Mammary epithelial cell (primary cell): ENCODE measurements at places on chromosomes 5 and 9.

GRCh38 chr5:171599411-171599810, 180.0 kb downstream of the FGF18 start:
- DNase-seq: no peak

DNA sequence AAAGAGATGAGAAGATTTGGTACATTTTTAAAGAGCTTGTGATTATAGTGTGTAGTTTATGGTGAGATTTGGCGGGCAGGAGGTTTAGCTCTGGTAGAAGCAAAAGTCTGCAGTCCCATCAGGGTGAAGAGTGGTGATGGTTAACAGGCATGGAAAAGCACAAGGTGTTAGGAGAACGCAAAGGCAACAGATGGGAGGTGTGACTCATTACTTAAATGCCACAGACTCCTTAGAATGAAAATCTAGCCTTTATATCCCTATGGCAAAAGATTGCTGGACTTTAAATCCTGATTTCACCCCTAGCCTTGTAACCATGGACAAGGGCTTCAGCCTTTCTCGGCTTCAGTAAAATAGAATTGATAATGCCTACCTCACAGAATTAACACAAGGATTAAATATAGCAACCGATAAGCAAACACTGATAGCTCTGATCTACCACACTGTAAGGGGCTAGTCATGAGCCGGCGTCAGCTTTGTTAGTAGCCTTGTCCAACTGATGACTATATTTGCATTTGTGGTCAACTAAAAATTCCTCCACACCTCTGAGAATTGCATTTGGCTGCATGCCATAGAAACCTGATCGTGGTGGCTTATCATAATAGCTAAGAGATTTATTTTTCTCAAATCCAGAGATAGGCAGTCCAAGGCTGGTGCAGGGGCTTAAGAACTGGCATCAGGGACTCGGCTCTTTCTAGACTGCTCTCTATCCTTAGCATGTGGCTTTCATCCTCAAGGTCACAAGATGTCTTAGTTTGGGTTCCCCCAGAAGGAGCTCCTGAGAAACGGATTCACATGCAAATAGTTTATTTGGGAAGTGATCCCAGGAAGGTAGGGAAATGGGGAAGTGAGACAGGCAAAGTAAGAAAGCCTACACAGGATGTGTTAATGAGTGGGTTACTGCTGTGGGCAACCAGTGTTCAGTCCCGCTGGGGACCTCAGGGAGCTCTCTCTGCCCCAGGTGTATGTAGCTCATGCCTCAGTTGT, 19.6 kb downstream of the MFAP3 start:
- no peak for DNase-seq

- peak; percentile 35 for DNase-seq
These were observed 700.2 kb downstream of the IRX1 start for GRCh38 chr5:4295663-4296339.

DNA sequence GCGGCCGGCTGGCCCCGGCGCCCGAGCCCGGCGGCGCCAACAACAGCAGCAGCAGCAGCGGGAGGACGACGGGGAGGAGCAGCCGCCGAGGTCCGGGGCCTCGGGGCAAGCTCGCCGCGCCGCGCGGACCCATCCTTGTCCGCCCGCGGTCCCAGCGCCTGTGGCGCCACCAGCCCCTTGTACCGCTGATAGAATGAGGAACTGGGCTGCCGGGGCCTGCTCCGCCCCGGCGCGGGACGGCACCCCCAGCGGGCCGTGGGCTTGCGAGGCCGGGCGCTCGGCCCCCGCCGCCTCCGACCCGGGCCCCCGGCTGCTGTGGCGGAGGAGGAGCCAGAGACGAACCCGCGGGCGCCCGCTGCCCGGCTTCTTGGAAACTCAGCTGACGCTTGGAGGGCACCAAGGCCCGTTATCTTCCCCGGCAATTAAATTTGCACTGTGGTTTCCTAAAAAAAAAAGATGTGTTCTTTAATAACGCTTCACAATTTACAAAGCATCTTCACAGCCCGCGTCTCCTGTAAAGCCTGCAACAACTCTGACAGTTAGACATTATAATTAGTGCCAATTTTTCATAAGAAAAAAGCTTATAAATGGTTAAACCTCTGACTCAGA, at the start of gene ARSB:
Gene ARSB (minus strand): TSS at position 195 of the 609 bp plus-strand sequence. CDS start 62 bp downstream, at position 133.
- peak; percentile 39 for DNase-seq

GRCh38 chr9:115006660-115007059, 76.3 kb upstream of the TNFSF8 start:
- DNase-seq: peak; percentile 87

DNA sequence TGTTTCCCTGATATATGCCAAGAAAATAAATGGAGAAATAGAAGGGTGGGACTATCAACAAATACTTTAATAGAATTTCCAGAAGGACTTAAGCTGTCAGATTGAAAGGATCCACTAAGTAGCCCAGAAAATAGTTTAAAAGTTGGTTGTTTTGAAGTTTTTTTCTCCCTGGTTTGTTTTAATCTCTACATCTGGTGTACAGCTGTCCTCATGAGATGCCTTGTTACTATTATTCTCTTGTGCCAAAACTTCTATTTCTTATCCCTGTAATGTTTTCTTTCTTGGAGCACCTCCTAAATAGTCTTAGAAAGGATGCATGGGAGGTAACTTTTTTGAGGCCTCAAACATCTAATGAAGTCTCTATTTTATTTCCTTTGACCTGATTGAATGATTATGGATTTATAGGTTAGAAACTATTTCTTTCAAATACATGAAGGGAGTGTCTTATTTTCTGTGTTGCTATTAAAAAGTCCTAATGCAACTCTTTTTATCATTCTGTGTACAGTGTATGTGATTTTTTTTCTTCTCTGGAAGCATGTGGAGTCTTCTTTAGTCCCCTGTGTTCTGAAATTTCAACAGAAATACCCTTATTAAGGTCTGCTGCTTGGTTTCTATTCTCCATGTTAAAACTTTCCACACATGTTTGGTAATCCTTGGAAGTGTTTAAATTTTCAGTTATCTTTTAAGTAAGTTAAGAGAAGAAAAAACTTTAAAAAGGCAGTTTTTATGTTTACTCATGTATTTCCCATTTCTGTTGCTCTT, 140.0 kb upstream of the CDKN2B start:
- no peak for DNase-seq

GRCh38 chr9:70561111-70561510, 146.7 kb upstream of the KLF9 start:
- DNase-seq: no peak

DNA sequence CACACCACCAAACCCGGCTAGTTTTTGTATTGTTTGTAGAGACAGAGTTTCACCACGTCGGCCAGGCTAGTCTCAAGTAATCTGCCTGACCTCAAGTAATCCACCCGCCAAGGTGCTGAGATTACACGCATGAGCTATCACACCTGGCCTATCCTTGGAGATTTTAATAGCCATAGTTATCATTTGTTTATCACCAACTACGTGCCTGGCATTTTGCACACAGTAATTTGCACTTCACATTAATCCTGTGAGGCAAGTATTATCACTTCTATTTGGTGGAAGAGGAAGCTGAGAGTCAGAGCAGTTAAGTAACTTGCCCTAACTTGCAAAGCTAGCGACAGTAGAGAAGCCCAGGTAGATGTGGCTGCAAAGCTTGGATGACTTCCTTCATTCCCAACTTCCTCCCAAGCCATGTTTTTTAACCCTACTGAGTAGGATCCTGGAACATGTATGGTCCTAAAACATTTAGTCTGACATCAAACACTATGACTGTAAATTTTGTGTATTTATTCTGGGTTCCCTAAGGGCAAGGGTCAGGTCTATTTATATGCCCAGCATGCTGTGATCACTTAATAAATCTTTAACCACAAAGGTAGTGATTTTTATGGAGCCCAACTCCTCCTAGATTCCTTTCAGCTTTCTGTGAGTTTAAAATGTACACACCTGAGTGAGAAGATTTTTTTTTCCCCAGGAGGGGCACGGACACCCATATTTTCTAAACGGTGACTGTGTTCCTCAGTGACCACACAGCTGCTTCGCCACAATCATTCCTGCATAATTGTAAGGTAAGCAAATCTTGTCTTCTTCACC, 100.2 kb upstream of the RAI14 start:
- no peak for DNase-seq

- no peak for DNase-seq
These were observed 242.1 kb downstream of the ZNF608 start for GRCh38 chr5:124504081-124504916.

GRCh38 chr5:132485641-132486317, 4.8 kb downstream of the IRF1 start:
- no peak for DNase-seq

DNA sequence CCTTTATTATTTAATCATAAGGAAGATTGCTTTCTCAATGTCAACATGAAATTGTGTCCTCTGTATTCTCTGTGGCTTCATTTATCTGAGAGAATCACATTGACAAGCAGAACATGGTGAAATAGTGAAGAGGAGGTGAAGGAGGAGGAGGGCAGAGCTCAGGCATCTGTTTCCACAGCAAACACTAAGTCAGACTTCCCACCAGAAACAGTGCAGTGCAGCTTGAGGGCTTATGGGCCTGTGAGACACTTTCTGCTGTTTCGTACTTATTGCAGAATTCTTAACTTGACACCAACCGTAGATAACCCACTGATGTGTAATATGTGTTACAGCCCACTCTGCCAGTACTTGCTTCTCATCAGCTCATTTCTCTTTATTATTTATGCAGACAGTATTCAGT, 386.3 kb downstream of the DIRAS2 start:
- DNase-seq: no peak

- no peak for DNase-seq
These were observed 181.4 kb upstream of the MAP3K1 start for GRCh38 chr5:56633950-56634349.

GRCh38 chr9:75505654-75506053, 384.8 kb upstream of the PCSK5 start:
- DNase-seq: no peak

GRCh38 chr9:4678679-4679267, 596 bp upstream of the CDC37L1 start:
- DNase-seq: peak; percentile 35

DNA sequence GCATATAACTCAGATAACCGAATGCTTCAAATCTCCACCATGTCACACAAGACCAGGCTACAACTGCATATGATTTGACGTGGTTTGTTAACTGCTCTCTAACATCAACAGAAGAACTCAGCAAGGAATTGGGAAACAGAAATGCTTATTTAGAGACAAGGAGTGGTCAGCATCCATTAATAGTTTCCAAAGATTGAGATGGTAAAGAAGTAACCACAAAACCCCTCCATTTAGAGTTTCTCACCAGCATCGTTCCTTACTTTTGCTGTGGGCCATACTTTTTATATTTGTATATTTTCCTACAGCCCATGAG, 25.2 kb downstream of the DPYSL3 start:
- DNase-seq: no peak

DNA sequence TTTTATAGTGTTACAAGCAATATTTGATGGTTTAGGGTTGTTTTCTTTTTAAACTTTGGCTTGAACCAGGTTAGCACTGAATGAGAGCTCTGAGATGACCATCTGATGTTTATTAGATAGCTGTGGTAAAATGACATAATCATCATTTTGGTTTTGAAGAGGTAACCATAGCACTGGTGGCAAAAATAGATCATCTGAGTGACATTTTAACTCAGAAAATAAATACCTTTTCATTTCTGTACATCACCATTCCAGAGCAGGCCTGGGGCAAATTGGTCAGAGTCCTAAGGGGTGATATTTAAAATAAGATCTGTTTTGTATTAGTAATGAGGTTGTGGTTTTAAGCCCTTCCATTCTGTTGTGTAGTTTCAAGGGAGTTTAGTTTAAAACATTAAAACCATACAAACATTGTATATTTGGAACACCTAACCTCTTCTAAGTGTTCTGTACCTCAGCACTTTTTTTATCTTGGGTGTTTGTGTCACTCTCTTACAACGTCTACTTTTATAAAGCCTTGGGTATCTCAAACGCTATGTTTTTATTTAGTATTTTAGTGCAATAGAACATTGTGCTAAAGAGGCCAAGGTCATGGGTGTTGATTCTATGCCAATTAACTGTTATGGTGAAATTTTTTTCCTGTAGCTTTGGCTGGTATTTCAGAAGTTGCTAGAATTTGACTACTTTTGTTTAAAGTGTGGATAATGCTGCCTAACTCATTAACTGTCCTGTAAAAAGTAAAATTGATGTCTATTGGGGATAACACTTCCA, 166.1 kb downstream of the CD180 start:
- DNase-seq: peak; percentile 64

GRCh38 chr5:42641336-42642005, 115.1 kb upstream of the CCDC152 start:
- DNase-seq: peak; percentile 84

DNA sequence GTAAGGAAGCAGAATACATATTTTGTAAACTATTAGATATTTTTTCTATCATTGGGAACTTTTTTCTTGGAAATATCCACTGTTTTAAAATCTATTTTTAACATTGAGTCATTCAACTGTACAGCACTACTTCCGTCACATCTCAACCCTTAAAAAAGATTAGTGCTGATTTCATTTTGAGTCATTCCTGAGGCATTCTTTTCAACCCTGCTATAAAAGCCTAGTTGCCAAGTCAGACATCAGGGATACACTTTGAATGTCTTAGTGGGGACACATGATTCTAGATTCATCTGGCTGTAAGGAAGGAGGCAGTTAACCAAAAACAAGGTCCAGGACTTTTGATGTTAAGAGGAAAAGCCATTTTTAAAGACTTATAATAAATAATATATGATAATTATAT, 160.9 kb downstream of the GIN1 start:
- peak; percentile 81 for DNase-seq

DNA sequence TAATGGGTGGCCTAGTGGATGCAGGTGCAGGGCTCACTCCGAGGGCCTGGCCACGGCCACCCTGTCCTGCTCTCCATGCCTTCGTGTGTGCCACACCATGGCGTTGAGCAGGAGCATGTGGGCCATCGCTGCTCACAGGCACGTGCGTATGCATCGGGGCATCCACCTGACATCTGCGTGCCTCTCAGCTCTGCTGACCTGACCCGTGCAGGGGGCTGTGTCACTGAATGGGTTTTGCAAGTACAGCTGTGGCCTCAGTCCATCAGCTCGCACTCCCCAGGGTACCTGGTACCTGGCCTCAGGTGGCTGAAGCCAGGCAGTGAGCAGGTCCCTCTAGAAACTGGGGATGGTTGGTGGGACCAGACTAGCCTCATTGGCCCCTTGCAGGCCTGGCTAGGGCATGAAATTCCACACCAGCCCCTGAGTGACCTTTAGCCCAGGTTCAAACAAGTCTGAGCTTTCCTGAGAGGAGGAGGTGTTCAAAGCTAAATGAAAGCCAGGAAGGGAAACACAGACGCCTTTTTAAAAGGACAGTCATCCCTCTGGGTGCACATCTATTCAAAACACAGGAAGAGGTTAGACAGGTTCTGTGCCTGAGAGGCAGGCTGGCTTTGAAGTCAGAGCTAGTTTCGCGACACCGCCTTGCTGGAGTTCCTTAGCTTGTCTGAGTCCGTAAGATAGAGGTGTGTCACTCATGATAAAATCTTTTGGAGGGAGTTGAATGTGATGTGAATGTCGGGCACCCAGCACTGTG, 74.0 kb downstream of the MACROH2A1 start:
- peak; percentile 40 for DNase-seq

GRCh38 chr9:114499528-114499927, 5.7 kb downstream of the WHRN start:
- no peak for DNase-seq

DNA sequence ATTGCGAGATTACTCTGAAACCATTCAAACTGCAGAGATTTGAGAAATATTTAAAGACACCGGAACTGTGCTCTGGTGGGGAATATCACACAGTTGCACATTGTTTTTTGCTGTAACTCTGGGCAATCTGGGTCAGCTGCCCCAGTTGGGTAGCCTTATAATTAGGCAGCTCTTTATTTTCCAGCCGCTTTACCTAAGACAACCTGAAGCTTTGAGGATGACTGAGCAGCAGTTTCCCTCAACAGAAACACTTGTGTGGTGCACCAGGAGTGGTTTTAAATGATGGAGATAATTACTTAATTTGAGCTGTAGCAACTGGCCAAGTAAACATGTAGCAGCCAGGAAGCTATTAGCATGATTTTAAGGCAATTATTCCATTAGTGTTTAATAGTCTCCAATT, 2.9 kb downstream of the PLCXD3 start:
- no peak for DNase-seq
